Brain (organoid and tissue), 16 donors: ENCODE measurements at places on chromosomes 5 and 9.

- no peak for DNase-seq
Observed at GRCh38 chr9:18330401-18331309, 143.3 kb upstream of the ADAMTSL1 start.

- DNase-seq: no peak
Observed at GRCh38 chr9:124344291-124345050, 70.8 kb downstream of the PSMB7 start.

GRCh38 chr9:27003426-27004077 lies 1.9 kb downstream of the LRRC19 start:
- no peak for DNase-seq

GRCh38 chr5:33379757-33380156 lies 61.0 kb upstream of the TARS1 start:
- no peak for DNase-seq

GRCh38 chr5:132378580-132378979 lies 9.1 kb downstream of the SLC22A5 start:
- DNase-seq: no peak

DNA sequence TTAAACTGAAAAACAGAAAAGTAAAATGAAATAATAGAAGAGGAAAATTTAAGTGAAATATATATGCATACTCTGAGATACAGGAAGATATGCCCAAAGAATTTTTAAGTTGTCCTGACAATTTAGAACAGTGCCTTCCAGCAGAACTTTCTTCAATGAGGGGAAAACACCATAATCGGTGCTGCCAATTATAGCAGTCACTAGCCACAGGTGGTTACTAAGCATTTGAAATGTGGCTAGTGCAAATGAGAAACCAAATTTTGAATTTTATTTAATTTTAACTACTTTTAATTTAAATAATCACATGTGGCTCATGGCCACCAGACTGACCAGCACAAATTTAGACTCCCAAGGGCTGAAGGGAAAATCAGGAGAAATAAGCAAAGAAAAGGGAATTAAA lies 410.6 kb downstream of the RAB3C start:
- DNase-seq: no peak

GRCh38 chr5:43554497-43554896 lies 2.4 kb downstream of the PAIP1 start:
- no peak for DNase-seq

DNA sequence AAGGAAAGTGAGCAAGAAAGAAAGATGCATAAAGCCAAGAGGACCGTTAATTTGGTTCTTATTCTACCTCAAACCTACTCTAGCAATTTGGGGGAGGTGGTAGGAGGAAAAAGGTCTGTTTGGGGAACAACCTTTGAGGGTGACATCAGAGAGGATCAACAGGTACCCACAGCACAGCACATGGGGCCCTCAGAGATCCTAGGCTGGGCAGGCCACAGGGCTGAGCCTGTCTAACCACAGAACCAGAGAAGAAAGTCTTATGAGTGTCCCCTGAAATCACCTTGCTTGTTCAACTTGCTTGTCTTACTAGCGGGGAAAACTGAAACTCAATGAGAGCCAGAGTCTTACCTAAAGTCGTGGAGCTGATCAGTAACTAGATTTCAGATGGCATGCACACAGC lies 385.2 kb downstream of the SPOCK1 start:
- DNase-seq: no peak

DNA sequence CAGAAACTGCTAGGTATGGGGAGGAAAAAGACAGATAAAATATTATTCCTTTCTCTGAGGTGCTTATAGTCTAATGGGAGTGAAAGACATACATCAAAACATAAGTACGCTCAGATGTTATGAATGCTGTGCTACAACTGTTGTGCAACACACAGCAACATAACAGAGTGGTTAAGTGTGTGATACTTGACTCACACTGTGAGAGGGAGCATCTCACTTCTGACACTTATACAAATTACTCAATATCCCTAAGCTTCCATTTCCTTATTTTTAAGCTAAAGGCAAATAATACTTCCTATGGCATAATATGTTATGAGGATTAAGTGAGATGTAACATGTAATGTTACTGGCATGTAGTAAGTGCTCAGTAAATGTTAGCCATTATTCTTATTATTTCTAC lies 110.6 kb upstream of the FER start:
- no peak for DNase-seq

DNA sequence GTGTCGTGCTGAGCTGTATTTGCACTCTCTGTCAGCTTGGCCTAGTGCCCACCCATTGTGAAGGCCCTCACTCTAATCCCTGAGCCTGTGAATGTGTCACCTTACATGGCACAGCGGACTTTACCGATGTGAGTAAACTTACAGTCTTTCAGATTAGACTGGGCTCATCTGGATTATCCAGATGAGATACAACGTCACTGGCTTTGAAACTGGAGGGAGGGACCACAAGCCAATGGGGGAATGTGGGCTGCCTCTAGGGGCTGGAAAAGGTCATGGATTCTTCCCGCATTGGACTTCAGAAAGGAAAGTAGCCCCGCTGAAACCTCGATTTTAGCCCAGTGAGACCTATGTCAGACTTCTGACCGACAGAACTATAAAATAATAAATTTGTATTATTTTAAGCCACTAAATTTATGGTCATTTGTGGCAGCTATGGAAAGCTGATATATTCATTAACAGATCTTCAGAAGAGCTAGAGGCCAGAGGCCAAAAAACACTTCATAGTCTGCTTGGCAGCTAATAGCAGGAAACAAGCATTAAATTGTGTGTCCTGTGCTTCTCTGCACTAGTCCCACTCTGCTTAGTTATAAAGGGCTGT lies 139.0 kb upstream of the GAS1 start:
- DNase-seq: no peak

- no peak for DNase-seq
Observed at GRCh38 chr5:151718646-151719045, 31.9 kb upstream of the SPARC start.

- DNase-seq: peak; percentile 81
Observed at GRCh38 chr9:100437860-100438805, 11.2 kb downstream of the MSANTD3 start.

DNA sequence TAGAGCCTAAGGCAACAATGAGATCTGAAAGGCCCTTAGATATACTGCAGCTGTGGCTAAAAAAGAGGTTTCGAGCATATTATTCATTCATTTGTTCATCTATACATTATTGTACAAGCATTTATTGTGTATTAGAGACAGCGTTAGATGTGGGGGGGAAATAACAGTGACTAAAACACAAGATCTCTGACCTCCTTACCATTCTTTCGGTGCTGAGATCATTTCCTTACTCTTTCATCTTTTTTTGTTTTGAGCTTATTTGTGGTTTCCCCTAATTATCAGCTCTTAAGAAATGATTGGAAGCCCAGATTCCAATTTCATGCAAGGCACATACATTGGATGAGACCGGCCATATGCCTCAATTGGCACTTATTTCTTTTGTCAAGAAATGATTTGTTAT lies 113.2 kb downstream of the SEC61B start:
- DNase-seq: no peak

DNA sequence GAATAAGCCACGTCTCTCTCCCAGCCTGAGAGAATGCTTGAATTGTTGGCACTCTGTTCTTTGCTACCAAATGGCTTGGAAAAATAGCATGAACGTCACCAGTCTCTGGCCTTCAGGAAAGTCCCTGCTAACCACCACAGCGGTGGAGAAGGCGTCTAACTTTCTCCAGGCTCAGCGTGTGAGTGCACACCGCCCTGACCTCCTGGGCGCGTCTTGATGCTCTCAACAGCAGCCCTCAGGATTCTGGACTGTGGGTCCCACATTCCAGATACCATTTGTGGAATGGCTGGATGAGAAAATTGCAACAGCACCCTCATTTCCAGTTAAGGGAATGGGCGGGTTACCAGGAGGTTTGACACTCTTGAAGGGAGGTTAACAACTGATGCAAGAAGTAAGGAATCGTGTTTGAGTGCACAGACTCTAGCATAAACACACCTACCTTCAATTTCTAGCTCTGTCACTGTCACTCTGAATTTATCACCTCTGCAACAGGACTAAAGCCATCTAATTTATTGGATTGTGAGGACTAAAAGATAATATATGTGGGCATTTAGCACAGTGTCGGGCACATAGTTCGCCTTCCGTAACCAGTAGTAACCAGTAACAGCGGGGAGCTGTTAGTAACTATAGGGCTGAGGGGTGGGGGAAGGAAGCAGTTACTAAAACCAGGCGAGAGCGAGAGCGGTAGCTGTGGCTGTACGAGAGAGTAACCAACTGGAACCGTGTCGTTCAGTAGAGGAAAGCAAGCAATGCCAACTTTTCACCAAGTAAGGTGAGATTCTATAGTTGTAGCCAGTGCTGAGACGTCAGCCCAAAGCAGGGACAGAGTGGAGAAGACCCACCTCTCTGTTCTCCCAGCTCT lies 807 bp upstream of the PLGRKT start:
- DNase-seq: no peak

DNA sequence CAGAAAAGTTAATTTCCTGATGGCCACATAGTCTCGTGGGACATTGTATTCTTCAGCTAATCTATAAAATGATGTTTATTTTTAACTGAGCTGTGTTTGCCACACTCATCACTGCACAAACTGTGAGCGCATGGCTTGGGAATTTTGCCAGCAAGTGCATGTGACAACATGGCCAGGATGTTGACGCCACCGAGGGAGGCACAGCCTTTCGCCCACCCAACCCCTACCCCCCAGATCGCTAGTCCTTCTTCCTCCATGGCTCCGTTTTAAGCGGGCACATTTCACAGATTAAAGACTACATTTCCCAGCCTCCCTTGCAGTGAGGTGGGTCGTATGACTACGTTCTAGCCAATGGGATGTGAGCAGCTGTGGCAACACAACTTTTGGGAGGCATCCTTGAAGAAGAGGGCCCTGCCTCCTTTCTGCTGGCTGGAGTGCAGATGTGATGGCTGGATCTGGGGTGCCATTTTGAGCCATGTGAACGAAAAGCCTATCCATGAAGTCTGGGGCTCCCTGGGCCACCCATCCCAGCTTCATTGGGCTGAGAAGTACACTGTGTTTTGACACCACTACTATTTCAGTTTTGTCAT lies 7.9 kb downstream of the NRARP start:
- DNase-seq: no peak

GRCh38 chr5:68646144-68646543 lies 430.6 kb downstream of the PIK3R1 start:
- no peak for DNase-seq

DNA sequence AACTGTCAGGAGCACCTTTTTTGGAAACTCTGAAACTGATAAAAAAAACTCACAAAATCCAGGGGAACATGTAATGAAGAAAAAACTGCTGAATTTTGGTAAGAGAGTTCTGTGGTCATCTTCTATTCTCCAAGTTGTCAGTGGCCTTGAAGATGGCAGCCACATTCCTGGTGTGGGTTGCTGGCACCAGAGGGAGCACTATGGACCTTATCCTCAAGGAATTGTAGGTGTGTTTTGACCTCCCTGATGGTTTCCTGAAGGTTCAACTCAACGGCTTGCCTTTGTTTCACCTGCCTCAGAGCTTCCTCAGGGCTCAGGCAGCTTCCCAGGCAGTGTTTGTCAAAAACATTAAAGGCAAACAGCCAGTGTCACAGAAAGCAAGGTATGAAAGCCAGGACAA lies 2.2 kb upstream of the SLC38A9 start:
- no peak for DNase-seq

- DNase-seq: no peak
Observed at GRCh38 chr9:135275571-135276289, 188.3 kb downstream of the OLFM1 start.

DNA sequence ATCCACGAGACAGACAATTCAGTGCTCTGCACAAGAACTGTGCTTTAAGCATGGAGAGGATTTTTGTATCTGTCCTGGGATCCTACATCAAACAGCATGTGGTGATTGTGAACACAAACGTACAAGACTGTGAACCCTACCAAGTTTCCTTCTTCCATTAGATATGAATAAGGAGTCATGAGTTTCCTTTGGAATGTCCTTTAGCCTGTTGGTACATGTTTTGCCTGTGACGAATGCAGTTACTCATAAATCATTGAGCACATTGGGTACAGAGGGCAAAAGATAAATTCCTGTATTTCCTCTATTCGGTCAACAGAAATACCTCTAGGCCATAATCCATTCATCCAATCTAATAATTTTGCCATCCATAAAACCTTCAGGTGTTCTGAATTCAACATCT lies 61.5 kb downstream of the FXN start:
- no peak for DNase-seq

DNA sequence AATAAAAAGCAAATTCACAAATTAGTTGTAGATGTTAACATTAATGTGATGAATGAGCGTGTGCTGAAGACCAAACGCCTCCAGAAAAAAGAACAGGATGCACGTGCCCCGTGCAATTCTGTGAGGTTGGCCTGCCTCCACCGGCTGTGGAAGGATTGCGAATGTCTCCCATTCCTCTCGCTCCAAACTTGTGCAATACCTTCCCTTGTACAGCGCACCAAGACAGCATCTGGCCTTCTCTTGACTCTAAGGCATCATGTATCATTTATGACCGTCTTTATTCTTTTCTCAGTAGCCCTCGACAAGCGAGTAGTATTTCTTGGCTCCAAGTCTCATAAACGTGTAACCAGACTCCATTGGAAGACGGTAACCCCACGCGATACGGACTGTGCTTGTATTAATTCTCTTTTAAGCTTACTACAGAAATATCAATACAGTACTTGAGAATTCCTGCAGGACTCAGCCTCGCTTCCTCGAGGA lies 1.5 kb upstream of the TESK1 start:
- DNase-seq: no peak

DNA sequence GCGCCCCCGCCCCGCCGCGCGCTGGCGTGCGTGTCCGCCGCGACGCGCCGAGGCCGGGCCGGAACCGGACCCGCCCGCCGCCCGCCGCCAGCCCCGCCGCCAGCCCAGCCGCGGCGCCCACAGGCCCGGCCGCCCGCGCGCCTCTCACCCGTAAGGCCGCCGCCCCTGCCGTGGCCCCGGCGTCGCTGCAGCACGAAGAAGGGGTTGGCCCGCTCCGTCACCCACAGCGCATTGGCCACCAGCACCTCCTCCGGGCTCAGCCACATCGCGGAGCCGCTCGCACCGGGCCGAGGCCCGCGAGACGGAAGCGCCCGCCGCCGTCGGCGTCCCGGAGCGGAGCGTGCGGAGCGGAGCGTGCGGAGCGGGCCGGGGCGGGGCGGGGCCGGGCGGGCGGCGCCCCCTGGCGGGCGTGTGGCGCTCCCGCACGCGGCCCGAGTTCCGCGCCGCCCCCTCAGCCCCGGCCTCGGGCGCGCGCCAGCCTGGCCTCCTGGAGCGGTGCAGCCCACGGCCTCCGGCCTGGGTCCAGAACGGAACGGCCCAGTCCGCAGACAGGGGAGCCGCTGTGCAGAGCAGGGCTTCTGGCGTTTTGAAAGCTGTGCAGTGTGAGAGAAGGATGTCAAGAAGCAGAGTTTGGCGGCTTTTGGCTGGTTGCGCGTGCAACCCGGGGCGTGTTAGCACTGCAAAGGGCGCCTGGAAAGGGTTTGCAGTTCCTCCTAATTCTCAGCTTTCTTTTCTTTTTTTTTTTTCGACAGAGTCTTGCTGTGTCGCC lies at the start of gene TBC1D9B:
Gene TBC1D9B (minus strand): TSS at position 342 of the 769 bp plus-strand sequence. CDS start 76 bp downstream, at position 266.
- peak; percentile 66 for DNase-seq
